ENCODE measurements at places on chromosomes 12 and 14.

GRCh38 chr12:86777325-86777724 is 521.1 kb upstream of the MGAT4C start:
- no peak for DNase-seq

GRCh38 chr14:30882431-30882830 is 8.1 kb downstream of the COCH start:
- no peak for DNase-seq

- no peak for DNase-seq
Observed at GRCh38 chr12:13210236-13211190, 14.0 kb downstream of the EMP1 start.

- no peak for DNase-seq
Observed at GRCh38 chr14:30928462-30928861, 54.1 kb downstream of the COCH start.

GRCh38 chr12:101819467-101819866 is 11.3 kb downstream of the GNPTAB start:
- DNase-seq, result no peak

DNA sequence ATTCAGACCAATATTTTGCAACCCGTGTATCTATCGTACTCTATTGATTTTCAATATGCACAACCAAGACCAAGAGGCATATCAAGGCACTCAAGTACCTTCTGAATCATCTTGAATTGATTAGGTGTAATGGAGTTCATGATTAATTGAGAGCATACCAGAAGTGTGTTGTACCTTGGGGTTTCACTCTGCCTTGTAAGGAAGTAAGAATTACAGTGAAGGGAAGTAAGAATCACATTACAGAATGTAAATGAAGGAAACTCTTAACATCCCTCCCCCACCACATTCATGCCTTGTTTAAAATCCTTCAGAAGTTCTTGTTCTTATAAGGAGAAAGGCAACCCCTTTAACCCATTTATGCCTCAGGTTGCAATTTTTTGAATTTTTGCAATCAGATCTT is 5.4 kb upstream of the MGAT4C start:
- no peak for DNase-seq

DNA sequence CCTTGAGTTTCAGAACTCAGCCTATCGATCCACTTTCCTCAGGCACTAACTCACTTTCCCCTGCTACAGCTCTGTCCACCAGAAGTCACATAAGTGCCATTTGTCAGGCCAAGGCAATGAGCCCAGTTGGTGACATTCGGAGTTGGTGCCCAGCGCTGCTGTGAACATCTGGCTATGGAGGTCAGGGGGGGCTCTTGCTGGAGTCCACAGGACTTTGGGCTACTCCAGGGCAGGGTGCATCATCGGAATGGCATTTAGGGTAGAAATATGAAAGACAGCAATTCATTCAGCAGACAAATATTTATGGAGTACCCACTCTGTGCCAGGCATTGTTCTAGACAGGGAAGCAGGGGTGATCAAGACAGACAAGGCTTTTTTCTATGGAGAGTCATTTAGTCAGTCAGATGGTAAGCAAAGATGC is 1.5 kb upstream of the PPP1CC start:
- DNase-seq, result no peak

- DNase-seq, result no peak
Observed at GRCh38 chr14:84195514-84195913, 1334.4 kb upstream of the FLRT2 start.

DNA sequence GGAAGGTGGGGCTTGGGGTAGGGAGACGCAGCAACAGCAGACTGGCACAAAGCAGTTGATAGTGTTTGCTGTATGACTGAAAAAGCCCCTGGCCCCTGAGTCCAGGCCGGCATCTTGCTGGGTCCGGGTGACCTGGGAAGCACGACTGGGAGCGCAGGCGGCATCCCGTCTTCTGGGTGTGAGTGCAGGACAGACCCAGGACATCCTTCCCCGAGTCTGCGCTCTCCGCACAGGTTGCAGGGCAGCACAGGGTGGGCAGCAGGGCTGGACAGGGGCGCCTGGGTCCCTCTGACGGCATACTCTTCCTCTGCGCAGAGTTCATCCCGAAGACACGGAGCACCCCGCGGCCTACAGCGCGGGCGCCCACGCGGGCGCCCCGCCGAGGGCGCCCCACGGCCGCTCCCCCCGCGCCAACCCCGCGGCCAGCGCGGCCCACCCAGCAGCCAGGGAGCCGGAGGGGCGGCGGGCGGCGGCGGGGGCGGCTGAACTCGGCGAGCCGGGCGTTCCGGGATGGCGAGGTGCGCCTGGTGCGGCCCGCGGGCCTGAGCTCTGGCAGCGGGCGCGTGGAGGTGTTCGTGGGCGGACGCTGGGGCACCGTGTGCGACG is 9.2 kb upstream of the CYP46A1 start:
- no peak for DNase-seq

- DNase-seq, result no peak
Observed at GRCh38 chr12:22046968-22047390, 961 bp downstream of the CMAS start.

GRCh38 chr14:88551094-88551870 is 3.5 kb downstream of the PTPN21 start:
- no peak for DNase-seq

GRCh38 chr12:26831951-26832821 is 808 bp downstream of the ITPR2 start:
- DNase-seq, result peak; percentile 29

DNA sequence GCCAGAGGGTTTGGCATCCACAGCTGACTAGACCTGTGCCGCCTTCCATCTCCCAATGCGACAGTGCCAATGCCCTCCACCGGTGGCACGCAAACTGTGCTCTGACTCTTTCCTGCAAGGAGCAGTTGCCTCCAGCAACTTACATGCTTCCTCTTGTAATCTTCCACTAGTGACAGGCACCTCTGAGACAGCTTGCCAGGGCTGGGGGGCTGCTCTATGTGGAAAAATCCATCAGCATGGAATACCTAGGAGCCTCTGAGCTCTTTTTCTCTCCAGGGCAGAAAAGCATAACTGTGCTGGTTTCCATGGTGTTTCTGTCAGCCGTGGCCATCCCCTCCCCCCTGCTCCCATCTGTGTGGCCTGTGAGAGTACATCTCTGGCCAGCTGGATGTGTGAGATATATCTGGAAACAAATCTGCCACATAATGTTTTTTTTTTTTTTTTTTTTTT is 110.6 kb downstream of the MYRFL start:
- no peak for DNase-seq

DNA sequence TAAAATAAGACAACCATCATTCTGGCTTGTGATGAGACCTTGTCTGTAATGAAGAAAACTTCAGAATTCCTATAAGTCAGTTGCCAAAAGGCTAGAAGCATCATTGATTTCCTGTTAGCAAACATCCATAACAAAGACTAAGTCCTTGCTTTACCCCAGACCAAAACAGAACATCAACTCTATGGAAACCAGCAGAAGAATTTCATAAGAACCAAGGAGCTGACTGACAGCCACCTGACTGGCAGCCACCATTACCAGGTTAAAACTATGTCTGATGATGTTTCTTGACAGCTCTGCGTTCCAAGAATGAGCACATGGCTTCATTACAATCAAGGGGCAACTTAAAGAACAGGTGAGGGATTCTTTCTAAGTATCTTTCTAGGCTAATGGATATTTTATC is 29.3 kb downstream of the HECTD4 start:
- DNase-seq, result no peak

DNA sequence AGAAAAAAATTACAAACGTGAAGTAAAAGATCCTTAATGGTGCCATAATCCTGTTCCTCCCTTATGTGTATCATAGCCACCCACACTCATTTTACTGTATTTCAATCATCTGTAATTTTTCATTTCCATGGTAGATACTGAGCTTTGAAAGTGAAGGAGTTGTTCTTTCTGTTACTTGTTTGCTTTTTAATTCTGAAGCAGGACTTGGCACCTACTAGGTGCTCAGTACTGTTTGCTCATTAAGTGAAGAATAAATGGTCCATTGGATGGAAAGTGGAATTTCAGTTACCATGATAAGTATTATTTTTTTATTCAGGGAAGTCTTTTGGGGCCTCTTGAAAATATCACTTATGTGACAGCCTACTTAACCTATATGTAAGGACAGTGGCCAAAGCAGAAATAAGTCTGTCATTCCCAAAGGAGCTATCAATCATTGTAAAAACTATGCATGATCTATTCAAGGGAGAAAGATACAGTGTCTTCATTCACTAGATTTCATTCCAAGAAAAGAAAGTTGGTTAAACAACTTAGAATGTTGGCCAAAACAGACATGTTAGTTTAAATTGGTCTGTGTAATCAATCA is 1244.4 kb upstream of the SEL1L start:
- no peak for DNase-seq

DNA sequence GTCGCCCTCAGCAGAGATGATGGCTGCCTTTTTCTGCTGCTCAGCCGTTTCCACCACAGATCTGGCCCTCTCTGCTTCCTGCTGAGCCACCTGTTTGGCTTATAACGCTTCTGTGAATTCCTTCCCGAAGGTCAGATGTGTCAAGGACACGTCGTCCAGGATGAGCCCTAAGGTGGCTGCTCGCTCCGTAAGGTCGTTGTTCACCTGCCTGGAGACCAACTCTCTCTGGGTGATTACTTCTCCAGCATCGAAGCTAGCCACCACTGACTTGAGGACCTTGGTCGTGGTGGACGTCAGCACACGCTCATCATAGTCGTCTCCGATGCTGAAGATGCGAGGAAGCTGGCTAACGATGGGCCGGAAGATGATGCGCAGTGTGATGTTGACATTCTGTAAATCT is 11.7 kb upstream of the ASB8 start:
- no peak for DNase-seq

GRCh38 chr12:28884904-28885679 is 264.0 kb upstream of the FAR2 start:
- DNase-seq, result no peak

GRCh38 chr12:7609495-7609894 is 56.2 kb downstream of the APOBEC1 start:
- DNase-seq, result no peak

DNA sequence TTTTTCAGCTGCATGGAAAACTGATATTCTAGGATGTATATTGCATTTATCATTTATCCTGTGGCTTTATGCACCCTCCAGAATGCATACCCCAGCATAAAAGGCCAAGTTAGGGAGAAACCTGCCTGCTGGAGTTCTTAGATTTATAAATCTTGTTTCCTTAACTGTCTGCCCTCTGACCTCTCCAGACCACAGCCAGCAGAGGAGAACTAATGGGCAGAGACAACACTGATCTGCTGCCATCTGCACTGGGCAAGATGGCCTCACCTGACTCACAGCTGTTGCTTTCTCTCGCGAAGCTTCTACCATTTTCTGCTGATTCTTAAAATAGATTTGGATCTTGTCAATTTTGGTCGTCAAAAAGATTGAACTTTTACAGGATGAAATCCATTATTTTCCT is 65.8 kb downstream of the PPP2R5C start:
- DNase-seq, result no peak

GRCh38 chr14:53743371-53743770 is 213.3 kb downstream of the BMP4 start:
- DNase-seq, result no peak

- DNase-seq, result no peak
Observed at GRCh38 chr12:75315518-75315917, 14.6 kb downstream of the CAPS2 start.

DNA sequence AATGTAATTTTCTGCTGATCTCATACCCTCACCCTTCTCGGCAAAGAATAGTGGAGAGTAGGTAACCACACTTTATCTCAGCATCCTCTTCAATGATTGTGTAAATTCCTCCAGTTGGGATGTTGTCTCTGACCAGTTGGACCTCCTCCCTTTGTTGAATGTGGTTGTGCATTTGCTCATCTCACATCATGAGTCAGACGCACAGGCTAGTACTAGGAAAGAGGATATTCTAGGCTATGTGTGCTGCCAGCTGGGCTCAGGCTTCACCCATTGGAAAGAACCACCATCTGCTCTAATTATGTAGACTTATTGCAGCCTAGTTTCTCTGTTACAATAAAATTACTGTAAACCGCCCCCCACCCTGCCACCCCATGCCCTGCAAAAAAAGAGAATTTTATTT is 90.3 kb downstream of the LMO3 start:
- no peak for DNase-seq

GRCh38 chr12:68835333-68835908 is 27.4 kb downstream of the MDM2 start:
- no peak for DNase-seq

DNA sequence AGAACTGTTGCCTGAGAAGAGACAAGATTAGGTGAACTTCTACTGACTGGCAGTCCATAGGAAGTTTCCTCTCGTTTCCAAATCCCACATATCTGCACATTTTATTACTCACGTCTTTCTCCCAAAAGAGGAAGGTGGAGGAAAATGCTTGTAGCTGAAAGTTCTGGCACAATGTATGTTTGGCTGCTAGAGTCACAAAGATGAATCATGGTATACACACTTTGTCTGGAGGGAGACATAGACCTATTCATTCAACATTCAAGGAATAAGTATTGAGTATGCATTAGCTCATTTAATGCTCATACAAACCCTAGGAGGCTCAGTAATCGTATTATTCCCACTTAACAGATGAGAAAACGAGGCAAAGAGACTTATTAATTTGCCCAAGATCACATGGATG is 291.8 kb downstream of the FOXN3 start:
- no peak for DNase-seq

GRCh38 chr12:57625261-57626032 is 7.6 kb downstream of the B4GALNT1 start:
- no peak for DNase-seq

- no peak for DNase-seq
Observed at GRCh38 chr14:59585891-59586554, 9.4 kb upstream of the CCDC175 start.

DNA sequence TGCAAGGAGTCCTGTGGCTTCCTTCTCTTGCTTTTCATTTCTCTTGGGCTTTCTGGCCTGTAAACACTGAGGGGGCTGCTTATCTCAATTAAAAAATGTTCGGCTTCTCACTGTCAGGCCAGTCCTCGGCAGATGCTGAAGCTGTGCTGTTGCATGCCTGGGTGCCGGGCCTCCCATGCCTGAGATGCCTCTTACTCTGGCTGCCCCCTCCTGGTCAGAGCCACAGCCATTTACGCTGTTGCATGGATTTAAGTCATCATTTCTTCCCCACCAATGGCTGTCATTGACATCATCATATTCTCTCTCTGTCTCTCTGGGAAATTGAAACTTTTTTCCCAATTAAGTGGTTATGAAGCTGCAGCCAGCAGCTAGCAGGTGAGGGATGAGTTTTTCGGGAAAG is 53.7 kb downstream of the FOXN4 start:
- no peak for DNase-seq

GRCh38 chr12:51021694-51022093 is 4.5 kb downstream of the SLC11A2 start:
- DNase-seq, result no peak

- DNase-seq, result no peak
Observed at GRCh38 chr12:66899588-66899987, 220.7 kb upstream of the GRIP1 start.

DNA sequence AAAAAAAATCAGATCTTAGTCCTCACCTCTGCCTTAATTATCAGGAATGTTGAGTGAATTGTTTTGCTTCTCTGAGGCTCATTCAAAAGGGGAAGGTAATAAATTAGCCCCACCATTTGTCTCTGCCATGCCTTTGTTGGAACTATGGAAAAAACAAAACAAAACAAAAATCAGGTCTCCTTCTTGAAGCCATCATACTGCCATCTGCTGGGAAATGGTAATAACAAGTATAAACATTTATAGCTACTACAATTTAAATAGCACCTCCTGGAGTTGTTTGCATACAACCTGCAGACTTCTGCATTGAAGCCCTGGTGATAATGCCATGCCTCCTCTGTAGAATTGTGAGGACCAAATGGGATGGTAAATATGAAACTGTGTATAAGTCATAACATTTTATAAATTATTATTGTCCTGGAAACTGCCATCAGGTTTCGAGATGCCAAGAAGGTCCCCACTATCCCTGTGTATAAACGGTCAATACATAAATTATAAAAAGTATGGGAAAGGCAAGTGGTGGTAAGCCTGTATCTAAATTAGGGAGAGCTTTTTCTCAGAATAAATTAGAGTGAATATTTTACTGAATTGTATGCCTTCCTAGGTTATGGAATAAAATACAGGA is 87.2 kb upstream of the FGD4 start:
- no peak for DNase-seq
